ENCODE measurements at places on chromosomes 3 and 15. TPM values are rescaled to one million over a fixed set of nuclear protein-coding genes. Genes with fewer than 3 reads are reported as not detected.

The KBTBD13 gene
- not detected for total RNA-seq

The FANCD2OS gene
- total RNA-seq: not detected

The GABRR3 gene
- total RNA-seq: 0.09 TPM

The RARB gene
- total RNA-seq: 10.3 TPM

The GOLGA8S gene
- under 0.01 TPM for total RNA-seq

The IGSF11 gene
- 0.14 TPM for total RNA-seq

The PTPRG gene
- 42.1 TPM for total RNA-seq

The NEIL1 gene
- total RNA-seq: 5.1 TPM

The PSTPIP1 gene
- not detected for total RNA-seq

The ATRIP gene
- total RNA-seq: 4.0 TPM

The HRH1 gene
- 37.0 TPM for total RNA-seq

The LCMT2 gene
- total RNA-seq: 5.3 TPM

The MYO5C gene
- 0.09 TPM for total RNA-seq

The GPR160 gene
- 0.28 TPM for total RNA-seq

The NANOGP8 gene
- not detected for total RNA-seq

The WDR5B gene
- total RNA-seq: 4.1 TPM

The MRPS11 gene
- total RNA-seq: 39.3 TPM

The C3orf85 gene
- not detected for total RNA-seq

The COL8A1 gene
- total RNA-seq: 185 TPM

The PLAAT1 gene
- total RNA-seq: not detected

The EPHB3 gene
- 7.0 TPM for total RNA-seq

The KCNMB2 gene
- not detected for total RNA-seq

The GOLGA6B gene
- not detected for total RNA-seq

The IVD gene
- total RNA-seq: 44.2 TPM

The RAB43 gene
- 14.3 TPM for total RNA-seq

The ZCWPW2 gene
- 0.74 TPM for total RNA-seq

The SLC12A1 gene
- not detected for total RNA-seq

The KAT2B gene
- 5.3 TPM for total RNA-seq

The NR2F2 gene
- total RNA-seq: 4.5 TPM

The ATP13A5 gene
- not detected for total RNA-seq

The KBTBD12 gene
- total RNA-seq: not detected

The GPR62 gene
- 0.09 TPM for total RNA-seq

The TMCO5A gene
- not detected for total RNA-seq

The GMPS gene
- 19.3 TPM for total RNA-seq

The VIPR1 gene
- not detected for total RNA-seq

The FSD2 gene
- total RNA-seq: not detected

The GOLGA6D gene
- total RNA-seq: not detected

The RAB11A gene
- 106 TPM for total RNA-seq

The MEF2A gene
- total RNA-seq: 19.0 TPM

The GPR15 gene
- not detected for total RNA-seq

The SLC9A9 gene
- 10.3 TPM for total RNA-seq

The SLC28A2 gene
- total RNA-seq: not detected
